ENCODE measurements at places on chromosomes 2 and 18. TPM values are rescaled to one million over a fixed set of nuclear protein-coding genes. Genes with fewer than 3 reads are reported as not detected.

ADD2 gene
- total RNA-seq, result 2.6 TPM

DNA sequence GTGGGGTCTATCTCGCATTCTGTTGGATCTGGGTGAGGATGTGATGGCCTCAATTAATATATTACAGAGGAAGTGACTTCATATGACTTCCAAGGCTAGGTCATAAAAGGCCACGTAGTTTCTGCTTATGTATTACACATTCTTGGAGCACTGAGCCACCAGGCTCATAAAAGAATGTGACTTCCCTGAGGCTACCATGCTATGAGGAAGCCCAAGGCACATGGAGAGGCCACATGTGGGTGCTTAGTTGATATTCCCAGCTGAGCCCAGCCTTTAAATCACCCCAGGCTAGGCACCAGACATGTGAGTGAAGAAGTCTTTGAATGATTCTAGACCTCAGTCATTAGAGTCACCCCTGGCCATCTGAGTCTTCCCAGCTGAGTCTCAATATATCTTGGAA lies 13.3 kb upstream of the REEP1 start:
- DNase-seq, result no peak

DNA sequence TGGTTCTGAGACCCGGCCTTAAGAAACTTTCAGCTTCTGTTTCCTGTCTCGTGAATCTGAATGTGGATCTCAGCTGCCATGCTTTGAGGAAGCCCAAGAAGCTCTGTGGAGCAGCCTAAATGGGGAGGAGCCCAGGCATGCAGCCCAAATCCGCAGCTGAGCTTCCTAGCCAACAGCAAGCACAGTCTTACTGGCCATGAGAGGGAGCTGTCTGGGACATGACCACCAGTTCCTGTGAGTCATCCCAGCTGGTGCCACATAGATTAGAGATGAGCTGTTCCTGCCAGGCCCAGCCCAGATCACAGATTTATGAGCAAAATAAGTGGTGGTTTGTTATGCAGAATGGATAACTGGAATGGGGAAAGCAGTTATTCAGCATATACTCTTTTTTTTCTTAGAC lies 224.4 kb upstream of the APCDD1 start:
- no peak for DNase-seq

- no peak for DNase-seq
Observed at GRCh38 chr2:179240481-179241451, 23.9 kb downstream of the SESTD1 start.

GRCh38 chr18:32373995-32374394 lies 96.7 kb downstream of the GAREM1 start:
- DNase-seq, result no peak

DNA sequence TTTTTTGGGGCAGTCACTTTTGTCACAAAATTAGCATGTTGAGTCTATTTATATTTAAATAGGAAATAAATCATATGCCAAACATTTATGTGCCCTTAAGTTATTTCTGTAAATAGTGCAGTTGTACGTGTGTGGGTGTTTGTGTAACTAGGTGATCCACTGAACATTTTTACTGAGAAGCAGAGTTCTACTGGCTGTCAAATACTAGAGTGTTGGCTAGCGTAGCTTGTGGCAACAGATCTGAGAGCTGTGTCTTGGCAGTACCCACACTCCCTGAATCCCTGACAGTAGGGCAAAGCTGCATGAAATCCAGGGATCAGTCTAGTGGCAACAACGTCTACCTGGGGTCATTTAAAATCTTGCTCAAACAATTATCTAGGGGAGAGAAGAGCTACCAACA lies 273.1 kb upstream of the SLC8A1 start:
- DNase-seq, result no peak

DNA sequence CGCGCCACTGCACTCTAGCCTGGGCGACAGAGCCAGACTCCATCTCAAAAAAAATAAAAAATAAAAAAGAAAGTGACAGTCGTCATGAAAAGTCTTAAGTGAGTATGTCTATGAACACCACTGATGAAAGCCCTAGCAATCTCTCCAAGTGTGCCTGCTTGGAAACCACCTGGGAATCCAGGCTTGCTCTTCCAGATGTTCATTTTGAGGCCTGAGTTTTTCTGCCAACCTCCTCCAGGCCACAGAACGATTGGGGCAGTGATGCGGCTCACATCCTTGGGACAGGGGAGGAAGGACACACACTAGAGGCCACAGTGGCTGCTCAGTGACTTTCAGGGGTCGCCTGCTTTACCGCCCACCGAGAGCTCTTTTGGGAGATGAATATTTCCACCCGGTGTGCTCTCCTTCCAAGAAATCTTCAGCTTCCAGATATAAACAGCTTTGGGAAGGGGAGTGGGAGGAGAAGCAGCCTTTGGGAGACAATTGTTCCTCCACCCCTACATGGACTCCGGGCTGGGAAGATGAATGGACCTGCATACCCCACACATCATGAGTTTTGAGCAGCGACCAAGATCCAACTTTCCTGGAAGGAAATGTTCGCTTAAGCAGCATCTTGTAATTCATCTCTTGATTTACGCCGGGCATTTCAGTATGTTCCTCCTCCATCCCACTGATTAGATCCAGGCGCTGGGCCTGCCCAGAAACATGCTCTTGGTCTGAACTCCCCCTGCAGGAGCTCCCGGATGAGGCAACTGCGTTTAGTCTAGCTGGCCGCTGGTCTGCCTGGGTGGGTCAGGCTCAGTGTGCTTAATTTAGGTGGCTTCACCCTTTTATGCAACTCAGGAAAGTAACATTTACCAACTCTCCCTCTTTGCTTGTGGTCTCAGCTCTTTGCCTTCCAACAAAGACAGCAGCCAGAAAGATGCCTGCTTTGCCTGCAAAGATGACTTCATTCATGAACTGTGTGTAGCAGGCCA lies 6.2 kb upstream of the ARMC9 start:
- DNase-seq, result peak; percentile 82

DNA sequence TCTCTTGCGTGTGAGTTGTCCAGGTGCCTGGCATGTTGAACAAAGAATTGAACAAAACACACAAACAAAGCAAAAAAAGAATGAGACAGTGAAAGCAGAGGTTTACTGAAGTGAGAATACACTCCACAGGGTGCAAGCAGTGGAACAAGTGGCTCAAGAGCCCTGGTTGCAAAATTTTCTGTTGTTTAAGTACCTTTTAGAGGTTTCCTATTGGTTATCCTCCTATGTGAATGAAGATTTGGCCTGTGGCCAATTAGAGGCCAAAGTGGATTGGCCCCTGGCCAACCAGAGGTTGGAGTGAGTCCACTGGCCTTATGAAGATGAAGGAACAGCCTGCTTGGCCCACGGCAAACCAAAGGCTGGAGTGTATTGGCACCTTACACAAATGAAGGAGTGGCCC lies 1188.5 kb upstream of the NRXN1 start:
- DNase-seq, result peak; percentile 4

- no peak for DNase-seq
Observed at GRCh38 chr2:155747531-155747930, 585.0 kb downstream of the NR4A2 start.

DNA sequence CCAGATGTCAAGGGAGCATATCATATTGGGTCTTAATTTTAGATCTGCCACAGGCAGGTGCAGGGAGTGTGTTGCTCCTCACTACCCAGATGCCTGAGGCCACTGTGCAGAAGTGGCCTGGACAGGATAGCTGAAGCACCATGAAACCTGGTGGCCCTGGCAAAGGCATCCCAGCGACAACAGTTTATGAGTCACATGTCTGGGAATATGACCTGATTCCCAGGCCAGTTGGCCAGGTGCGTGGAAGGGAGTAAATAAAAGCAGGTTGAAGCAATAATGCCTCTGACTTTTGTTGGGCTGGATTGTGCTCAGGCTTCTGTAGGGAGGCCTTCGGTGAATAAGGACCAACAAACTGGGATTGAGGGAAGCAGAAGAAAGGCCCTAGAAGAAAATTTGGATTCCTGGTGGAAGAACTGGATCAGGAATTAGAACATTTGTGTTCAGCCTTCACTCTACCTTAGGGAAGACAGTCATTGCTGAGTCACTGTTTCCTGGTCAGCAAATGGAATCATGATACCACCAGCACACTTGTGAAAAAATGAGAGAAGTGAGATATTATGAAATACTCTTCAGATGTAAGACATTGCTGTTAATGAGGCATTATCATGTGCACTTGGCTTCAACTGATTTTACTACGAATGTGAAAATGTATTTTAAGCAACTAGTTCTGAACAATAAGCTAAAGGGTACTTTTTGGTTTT lies 78.4 kb upstream of the ZNF516 start:
- no peak for DNase-seq

GRCh38 chr18:72194072-72194471 lies 350.1 kb downstream of the CBLN2 start:
- no peak for DNase-seq

PER2 gene
- total RNA-seq, result 7.8 TPM

DNA sequence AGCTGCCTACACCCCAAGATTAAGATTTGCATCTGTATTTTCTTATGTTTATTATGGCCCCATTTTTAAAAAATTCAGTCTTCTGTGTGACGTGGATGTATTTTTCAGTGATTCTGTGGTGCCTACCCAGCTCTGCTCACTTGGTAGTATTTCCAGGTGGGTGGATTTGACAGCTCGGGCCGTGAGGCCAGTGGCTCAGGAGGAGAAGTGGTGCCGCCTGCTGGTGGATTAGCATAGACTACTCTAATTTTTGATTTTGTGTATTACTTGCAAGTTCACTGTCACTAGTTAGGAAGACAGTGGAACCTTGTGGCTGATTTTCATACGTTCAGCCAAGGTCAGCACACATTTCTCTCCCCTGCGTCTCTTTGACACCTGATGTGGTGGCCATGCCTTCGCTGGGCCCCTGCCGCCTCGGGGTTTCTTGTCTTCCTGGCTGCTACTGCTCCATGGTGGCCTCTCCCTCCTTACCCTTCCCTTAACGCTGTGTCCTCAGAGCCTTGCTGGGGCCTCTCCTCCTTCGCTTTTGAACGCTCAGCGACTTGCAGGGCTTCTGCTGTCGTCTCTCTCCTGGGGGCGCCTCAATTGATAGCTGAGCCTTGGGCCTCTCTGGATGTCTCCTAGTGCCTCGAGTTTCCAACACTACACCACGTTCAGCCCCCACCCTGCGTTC lies 89.4 kb downstream of the DGKD start:
- peak; percentile 77 for DNase-seq

- peak; percentile 74 for DNase-seq
Observed at GRCh38 chr2:96554293-96555145, 18.0 kb downstream of the ARID5A start.

DNA sequence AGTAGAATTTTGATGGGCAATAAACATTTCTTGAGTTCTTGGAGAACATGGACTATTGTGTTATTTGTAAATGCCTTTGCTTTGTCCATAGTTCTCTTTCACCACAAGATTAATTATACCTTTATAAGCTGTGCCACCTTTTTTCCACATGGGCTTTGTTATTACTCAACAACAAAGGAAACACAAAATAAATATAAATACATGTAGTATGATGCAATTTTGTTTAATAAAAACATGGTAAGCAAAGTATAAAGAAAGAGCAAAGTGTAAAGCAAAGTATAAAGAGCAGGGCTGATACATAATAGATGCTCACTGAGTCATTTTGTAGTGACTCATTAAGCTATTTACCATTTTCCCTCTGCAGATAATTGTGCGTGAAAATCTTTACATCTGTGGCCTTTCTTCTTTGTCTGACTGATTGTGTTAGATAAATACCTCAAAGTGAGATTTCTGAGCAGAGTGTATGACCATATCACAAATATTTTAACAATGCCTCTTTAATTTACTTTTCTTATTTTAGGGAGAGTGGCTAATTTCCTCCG lies 80.9 kb downstream of the CERS6 start:
- DNase-seq, result no peak

GRCh38 chr18:69628774-69629359 lies 228.2 kb downstream of the DOK6 start:
- no peak for DNase-seq

SERPINB4 gene
- not detected for total RNA-seq

GRCh38 chr2:9110893-9111569 lies 95.6 kb upstream of the ASAP2 start:
- DNase-seq, result no peak

DNA sequence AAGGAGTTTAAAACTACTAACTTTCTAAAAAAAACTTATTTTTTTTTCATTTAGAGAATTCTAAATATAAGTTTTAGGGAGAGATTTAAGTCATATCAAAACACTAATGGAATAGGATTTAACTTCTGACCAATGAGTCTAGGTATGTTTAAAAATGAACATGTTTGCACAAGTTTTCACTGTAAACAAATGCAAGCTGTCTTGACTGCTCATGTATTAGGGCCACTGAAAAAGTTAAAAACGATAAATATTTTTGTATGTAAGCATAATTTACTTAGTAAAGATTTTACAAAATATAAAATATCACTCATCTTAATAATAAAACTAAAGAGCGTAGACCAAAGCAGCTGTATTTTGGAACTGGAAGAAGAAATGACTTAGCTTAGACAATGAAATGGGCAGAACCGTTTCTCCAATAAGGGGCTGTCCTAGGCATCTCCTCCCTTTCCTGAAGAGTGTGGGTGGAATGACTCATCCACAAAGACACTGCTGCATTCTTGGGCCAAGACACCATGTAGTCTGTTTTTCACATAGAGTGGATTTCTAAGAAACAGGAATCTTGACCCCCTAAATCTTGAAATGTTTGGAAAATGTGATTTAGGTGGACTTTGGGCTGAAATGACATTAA lies 118.8 kb downstream of the MEP1B start:
- no peak for DNase-seq

UGT1A5 gene
- total RNA-seq, result not detected

DNA sequence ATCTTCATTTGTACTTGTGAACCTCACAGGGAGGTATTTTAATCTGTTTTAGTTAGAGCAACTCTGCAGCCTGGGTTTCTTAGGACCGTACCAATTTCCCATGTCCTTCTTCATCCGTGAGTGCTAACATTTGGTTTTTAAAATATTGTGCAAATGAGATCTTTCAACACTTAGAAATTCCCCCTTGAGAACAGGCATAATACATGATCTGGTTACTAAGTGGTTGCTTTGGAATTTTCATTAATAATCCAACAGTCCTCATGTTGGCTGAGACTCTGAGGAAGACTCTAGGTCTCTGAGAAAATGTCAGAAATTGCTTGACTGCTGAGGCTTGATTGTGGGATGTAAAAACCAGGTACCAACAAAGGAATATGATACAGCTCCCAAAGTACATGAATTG lies 125.6 kb upstream of the CDCA7 start:
- DNase-seq, result no peak

GRCh38 chr2:31207790-31208189 lies 9.5 kb downstream of the CAPN14 start:
- DNase-seq, result no peak

DNA sequence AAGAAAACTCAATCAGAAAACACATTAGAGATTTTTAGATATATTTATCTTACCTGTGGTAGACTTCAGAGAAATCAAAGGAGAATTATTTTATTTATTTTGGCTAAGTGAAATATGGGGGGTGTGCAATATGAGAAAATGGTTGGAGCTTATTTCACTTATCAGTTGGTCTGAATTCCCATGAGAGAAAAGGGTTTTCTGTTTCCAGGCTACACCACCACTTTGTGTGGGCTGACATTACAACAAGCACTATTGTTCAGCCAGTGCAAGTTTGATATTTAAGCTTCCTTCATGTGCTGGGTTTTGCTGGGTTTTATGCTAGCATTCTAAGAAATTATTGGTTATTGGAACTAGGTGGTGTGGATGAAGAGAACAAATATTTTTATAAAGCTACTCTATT lies 33.5 kb downstream of the RMND5A start:
- no peak for DNase-seq

GRCh38 chr2:241279413-241279812 lies 36.1 kb downstream of the HDLBP start:
- DNase-seq, result no peak

- DNase-seq, result no peak
Observed at GRCh38 chr2:159074605-159075004, 106.2 kb downstream of the TANC1 start.

LYG2 gene
- total RNA-seq, result not detected

GRCh38 chr2:169013628-169014026 lies 17.5 kb downstream of the ABCB11 start:
- DNase-seq, result no peak

Data from psoas muscle (tissue), 8 donors.